ENCODE measurements at places on chromosomes 12 and 14. TPM values are rescaled to one million over a fixed set of nuclear protein-coding genes. Genes with fewer than 3 reads are reported as not detected.

DNA sequence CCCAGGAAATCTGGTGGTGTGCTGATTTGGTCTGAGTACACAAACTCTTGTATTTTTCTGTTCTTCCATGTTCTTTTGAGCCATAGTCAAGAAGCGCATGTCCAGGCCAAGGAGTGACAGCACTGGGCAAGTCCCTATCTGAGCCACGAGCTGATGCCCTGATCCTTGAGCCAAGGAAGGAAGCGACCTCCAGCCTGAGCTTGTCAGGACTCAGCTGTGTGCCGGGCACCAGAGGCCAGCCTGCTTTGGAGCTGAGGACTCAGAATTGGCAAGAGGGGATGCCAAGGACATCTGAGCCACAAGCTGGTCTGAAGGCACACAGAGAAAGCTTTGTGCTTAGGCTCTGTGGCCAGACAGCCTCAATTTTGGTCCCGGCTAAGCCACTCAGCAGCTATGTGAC is 52.6 kb downstream of the GALNT16 start:
- no peak for DNase-seq

DNA sequence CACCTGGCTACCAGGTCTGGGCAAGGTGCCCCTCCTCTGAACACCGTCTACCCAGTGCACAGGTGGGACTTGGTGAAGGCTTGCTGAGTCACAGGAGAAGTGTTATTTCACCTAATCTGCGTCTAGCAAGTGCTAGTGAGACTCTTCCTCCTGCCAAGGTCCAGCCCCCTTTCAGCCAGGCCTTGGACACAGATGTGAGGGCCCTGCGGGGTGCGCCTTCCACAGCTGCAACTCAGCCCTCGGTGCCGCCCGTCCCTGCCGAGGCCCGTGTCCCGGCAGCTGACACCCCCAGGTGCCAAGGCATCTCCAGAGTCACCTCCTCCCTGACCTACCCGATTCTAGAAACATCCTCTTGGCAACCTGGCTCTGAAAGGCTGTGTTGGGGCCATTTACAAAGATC is 55.1 kb downstream of the PRIMA1 start:
- DNase-seq: peak; percentile 44

DNA sequence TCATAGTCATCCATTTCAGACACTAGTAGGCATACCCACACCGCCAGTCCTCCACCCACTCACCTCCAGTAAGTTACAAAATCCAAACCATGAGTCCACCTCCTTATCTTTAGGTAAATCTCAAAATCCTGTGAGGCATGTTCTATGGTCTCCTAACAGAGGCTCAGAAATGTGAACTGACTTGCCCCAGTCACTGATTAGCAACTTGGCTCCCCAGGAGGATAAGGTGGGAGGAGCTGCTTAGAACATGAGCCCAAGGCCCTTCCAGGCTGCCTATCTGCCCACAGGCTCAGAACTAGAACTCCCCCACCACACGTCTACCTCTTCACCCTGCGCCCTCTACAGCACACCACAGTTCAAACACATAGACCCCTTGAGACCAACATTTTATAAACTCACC is 19.9 kb downstream of the SETD3 start:
- no peak for DNase-seq

Gene FMNL3
- total RNA-seq: 28.5 TPM

- DNase-seq: no peak
These were observed 21.0 kb downstream of the VASH1 start for GRCh38 chr14:76782115-76782884.

Gene GABARAPL1
- total RNA-seq: 91.0 TPM

- DNase-seq: no peak
These were observed 5.1 kb upstream of the SLC38A2 start for GRCh38 chr12:46377678-46378077.

Gene LAG3
- 2.3 TPM for total RNA-seq

Gene CLEC2A
- total RNA-seq: not detected

DNA sequence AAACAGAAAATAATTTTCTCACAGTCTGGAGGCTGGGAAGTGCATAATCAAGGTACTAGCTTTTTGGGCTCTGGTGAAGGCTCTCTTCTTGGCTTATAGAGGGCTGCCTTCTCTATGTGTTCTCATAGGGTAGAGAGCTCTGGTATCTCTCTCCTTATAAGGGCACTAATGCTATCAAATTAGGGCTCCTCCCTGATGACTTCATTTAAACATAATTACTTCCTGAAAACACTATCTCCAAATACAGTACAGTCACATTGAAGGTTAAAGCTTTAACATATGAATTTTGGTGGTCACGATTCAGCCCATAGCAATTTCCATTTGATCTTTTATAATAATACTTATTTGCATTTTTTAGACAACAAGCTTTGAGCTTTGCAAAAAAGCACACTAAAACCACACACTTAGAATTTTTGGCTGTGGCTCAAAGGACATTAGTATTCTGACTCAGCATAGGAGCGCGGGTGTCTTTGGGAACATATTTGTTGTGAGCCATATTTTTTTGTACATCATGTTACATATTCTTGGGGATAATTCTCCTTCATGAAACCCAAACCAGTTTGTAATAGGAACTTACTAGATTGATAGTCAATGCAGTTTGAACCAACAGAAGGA is 808.1 kb upstream of the FBXO33 start:
- no peak for DNase-seq

Gene CCDC175
- not detected for total RNA-seq

Gene LTB4R
- total RNA-seq: 27.5 TPM

- no peak for DNase-seq
These were observed 76.6 kb upstream of the NAV3 start for GRCh38 chr12:77754086-77754485.

DNA sequence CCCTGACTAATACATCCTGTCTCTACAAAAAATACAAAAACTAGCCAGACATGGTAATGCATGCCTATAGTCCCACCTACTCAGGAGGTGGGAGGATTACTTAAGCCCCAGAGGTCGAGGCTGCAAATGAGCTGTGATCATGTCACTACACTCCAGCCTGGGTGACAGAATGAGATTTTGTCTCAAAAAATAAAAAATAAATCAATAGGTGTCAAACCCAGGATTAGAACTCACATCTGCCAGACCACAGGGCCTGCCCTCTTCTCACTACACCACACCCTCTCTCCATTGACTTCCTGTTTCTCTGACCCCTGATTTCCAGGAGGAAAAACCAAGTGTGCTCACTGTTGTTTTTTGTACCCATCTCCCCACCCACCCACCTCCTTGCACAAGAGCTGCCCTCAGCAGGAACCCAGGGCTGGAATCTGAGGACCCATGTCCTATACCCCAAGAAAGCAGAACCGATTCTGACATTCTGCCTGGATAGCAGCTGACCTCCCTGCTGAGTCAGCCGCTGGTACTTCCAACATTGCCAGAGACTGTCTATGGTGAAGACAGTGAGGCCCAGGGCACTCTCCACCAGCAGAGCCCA is 6.2 kb downstream of the CMKLR1 start:
- peak; percentile 31 for DNase-seq

- peak; percentile 21 for DNase-seq
These were observed 76.6 kb downstream of the EMP1 start for GRCh38 chr12:13273097-13273496.

Gene KLHL33
- not detected for total RNA-seq

DNA sequence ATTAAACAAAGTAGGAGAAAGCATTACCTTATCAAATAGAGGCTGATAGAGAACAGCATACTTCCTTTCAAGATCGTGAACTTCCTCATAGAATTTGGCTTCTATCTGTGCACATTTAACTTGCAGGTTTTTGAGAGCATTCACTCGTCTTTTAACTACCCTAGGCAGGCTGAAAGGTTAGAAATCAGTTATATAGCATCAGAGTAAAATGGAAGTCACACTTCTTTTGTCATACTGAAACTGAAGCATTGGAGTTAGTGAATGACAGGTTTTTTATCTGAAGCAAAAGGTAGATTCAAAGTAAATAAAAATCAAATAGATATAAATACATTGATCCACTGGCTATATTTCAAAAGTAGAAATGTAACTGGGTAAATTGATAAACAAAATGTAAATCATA is 24.4 kb downstream of the NAP1L1 start:
- no peak for DNase-seq

DNA sequence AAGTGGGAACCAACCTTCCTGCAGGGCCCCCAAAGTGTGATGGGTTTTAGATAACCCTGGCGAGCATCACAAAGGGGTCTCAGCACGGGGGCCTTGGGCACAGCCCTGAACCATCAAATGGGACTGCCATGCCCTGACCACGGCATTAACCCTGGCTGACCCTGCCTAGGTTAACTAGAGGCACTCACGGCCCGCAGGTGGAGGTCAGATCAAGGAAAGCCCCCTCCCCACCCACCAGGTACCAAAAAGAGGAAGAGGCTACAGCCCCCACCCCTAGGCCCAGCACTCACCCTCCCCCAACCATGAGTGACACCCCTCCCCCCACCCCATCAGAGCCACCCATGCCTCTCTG is 42.5 kb downstream of the CCNK start:
- no peak for DNase-seq

Gene ENDOU
- total RNA-seq: not detected

Gene PLA2G1B
- not detected for total RNA-seq

DNA sequence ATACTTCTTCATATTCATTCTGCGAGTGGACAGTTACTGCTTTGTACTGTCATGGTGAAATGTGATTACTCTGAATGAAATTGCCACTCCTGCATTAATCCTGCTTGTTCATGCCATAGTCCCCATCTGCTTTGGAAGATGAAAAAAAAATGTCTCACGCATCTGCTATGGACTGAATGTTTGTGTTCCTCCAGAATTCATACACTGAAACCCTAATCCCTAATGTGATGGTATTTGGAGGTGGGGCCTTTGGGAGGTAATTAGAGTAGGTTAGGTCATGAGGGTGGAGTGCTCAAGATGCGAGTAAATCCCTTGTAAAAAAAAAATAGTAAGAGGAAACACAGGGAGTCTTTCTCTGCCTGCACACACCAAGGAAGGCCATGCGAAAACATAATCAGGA is 427.2 kb downstream of the TMTC2 start:
- DNase-seq: no peak

GRCh38 chr14:92770484-92770883 is 22.1 kb upstream of the LGMN start:
- DNase-seq: no peak

Gene IAPP
- not detected for total RNA-seq

DNA sequence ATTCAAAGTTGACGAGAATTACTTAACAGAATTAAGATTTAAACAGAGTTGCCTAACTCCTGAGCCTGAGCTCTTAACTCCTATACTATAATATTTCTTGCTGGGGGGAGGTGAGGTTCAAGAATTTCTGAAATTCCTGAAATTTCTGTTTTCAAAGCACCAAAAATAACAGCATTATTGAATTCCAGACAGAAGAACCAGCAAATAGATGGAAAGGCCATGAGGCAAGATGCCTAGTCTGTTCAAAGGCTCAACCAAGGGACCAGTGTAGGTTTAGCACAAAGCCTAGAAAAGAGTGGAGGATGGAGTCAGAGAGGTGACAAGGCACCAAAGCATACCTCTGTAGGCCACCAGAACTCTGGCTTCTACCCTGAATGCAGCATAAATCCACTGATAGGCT is 76.4 kb downstream of the PPP1R12A start:
- DNase-seq: no peak

DNA sequence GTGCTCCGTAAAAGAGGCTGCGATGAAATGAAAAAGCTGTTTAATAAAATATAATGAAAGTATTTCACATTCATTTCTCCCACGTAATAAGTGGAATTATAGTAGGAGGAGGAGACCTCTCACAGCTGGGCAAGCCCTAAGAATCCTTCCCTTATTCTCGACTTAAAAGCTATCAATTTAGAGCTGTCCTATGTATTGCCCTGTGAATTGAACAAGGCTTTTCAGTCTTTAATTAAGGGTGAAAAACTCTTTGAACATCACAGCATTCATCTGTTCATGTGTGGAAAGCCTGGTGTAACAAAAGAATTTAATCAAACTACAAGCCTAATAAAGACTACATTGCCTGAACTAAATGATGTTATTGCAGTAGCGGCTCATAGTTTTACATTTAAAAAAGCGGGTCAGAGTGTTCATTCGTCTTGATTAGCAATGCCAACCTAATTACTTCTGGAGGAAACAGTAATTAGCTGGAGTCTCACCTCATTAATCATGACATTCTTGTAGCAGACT is 142.0 kb downstream of the ETNK1 start:
- no peak for DNase-seq

Gene APOF
- total RNA-seq: not detected

DNA sequence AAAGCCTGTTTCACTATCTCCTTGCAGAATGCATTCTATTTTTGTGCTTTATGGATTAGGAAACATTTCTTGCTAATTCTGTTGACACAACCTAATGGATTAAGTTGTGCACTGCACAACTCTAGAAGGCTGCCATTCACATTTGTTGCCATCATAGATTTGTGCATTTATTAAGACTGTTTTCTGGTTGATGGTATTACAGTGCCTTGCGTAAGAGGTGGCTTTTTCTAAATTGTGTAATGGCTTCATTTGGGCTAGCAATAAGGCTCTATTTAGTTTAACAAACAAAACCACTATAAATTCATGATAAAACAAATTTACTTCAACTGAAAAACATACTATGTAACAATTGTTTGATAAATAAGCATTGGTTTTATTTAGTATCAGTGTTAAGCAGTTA is 175.9 kb downstream of the TRHDE start:
- DNase-seq: no peak

Gene LUM
- 51.3 TPM for total RNA-seq

Gene MYH7
- not detected for total RNA-seq

GRCh38 chr12:108214486-108214885 is 85.4 kb downstream of the WSCD2 start:
- no peak for DNase-seq

- DNase-seq: no peak
These were observed 24.8 kb downstream of the KCNA1 start for GRCh38 chr12:4934407-4935035.

GRCh38 chr12:85733221-85733840 is 102.9 kb downstream of the RASSF9 start:
- no peak for DNase-seq

DNA sequence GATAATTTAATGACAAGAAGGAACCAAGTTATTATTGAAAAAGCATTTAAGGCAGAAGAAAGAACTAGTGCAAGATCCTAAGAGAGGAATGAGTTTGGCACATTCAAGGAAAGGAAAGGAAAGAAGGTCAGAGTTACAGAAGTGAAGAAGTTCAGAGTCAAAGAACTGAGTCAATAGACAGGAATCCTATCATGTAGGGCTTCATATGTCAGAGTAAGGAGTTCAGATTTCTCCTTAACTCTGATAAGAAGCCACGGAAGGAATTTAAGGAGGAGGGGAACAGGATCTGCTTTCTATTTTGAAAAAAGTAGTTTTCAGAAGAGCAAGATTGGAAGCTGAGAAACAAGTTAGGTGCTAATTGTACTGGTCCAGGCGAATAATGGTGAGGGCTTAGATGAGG is 223.1 kb upstream of the FOXN3 start:
- DNase-seq: no peak
